T-helper 17 cell (primary cell): ENCODE measurements at places on chromosomes 1 and 21. TPM values are rescaled to one million over a fixed set of nuclear protein-coding genes. Genes with fewer than 3 reads are reported as not detected.

Gene TNNI3K
- total RNA-seq: 0.50 TPM

Gene USH2A
- total RNA-seq: not detected

- no peak overlapping the region for H3K4me3 ChIP-seq
- H3K36me3 ChIP-seq: no peaks in the 10 kb centered on the region
- H3K27ac ChIP-seq: no peak overlapping the region
- peaks cover 2% of the 10 kb centered on the region for H3K4me1 ChIP-seq
Measured at GRCh38 chr1:94795434-94795833, 24.7 kb upstream of the SLC44A3 start.

DNA sequence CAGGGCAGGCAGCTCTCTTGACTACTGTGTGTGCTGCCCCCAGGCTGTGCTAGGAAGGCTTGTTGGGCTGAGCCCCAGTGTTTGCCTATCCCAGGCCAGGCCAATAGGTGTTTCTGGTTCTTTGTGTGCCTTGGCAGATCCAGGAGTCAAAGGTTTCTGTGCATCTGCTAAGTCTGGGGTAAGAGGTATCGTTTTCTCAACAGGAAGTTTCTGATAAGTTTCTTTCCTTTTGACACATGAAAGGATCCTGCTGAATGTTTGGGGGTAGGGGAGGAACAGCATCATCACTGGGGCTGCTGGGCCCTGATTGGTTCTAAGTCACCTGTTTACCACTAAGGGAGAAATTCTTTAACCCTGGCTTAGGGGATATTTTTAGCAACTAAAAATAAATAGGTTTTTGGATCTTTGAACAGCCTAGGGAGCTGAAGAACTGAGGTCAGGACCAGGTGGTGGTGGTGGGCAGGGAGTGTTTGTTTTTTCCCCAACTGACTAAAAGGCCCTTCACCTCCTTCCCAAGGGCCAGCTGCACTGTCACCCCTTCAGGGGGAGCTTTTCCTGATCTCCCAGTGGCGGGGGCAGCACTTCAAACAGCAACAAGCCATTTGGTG, 85.1 kb downstream of the KCNN3 start:
- no peaks in the 10 kb centered on the region for H3K27me3 ChIP-seq
- no peaks in the 10 kb centered on the region for H3K36me3 ChIP-seq
- H3K4me1 ChIP-seq: peaks cover 14% of the 10 kb centered on the region
- H3K27ac ChIP-seq: peak overlapping the region; percentile 87
- DNase-seq: no peak
- H3K4me3 ChIP-seq: peak overlapping the region; percentile 55

- no peaks in the 10 kb centered on the region for H3K27me3 ChIP-seq
- H3K36me3 ChIP-seq: no peaks in the 10 kb centered on the region
- DNase-seq: no peak
Measured at GRCh38 chr1:2641381-2642130, 8.7 kb upstream of the MMEL1 start.

GRCh38 chr1:46642115-46642680, 25.6 kb upstream of the MOB3C start:
- no peak overlapping the region for H3K4me3 ChIP-seq
- H3K27ac ChIP-seq: no peak overlapping the region
- H3K27me3 ChIP-seq: no peaks in the 10 kb centered on the region
- H3K4me1 ChIP-seq: peaks cover 3% of the 10 kb centered on the region
- DNase-seq: no peak

- peak; percentile 48 for DNase-seq
- H3K36me3 ChIP-seq: no peaks in the 10 kb centered on the region
- H3K4me3 ChIP-seq: peak within 1 kb of the TSS; percentile 94
- H3K27ac ChIP-seq: peak within 1 kb of the TSS; percentile 88
- peaks cover 32% of the 10 kb centered on the region for H3K4me1 ChIP-seq
Measured at GRCh38 chr1:25543425-25544242, at the start of gene LDLRAP1. Gene LDLRAP1 (plus strand): TSS chr1:25543606. CDS start chr1:25543699, 93 bp downstream.

GRCh38 chr1:241475671-241476070, 43.9 kb downstream of the FH start:
- no peaks in the 10 kb centered on the region for H3K36me3 ChIP-seq
- peaks cover 11% of the 10 kb centered on the region for H3K27me3 ChIP-seq
- no peak for DNase-seq
- H3K4me1 ChIP-seq: no peaks in the 10 kb centered on the region

- peaks cover 11% of the 10 kb centered on the region for H3K27me3 ChIP-seq
- no peaks in the 10 kb centered on the region for H3K4me1 ChIP-seq
- no peak for DNase-seq
- no peak overlapping the region for H3K27ac ChIP-seq
Measured at GRCh38 chr1:218482683-218483082, 137.5 kb downstream of the TGFB2 start.

- peaks cover 2% of the 10 kb centered on the region for H3K4me1 ChIP-seq
- peaks cover 15% of the 10 kb centered on the region for H3K27me3 ChIP-seq
- H3K4me3 ChIP-seq: no peak overlapping the region
- H3K27ac ChIP-seq: no peak overlapping the region
Measured at GRCh38 chr1:209249280-209249670, 334.2 kb upstream of the CAMK1G start.

GRCh38 chr1:184545601-184546000, 158.8 kb downstream of the C1orf21 start:
- no peaks in the 10 kb centered on the region for H3K4me1 ChIP-seq
- no peak for DNase-seq
- H3K4me3 ChIP-seq: no peak overlapping the region
- peaks cover 18% of the 10 kb centered on the region for H3K27me3 ChIP-seq
- no peak overlapping the region for H3K27ac ChIP-seq

DNA sequence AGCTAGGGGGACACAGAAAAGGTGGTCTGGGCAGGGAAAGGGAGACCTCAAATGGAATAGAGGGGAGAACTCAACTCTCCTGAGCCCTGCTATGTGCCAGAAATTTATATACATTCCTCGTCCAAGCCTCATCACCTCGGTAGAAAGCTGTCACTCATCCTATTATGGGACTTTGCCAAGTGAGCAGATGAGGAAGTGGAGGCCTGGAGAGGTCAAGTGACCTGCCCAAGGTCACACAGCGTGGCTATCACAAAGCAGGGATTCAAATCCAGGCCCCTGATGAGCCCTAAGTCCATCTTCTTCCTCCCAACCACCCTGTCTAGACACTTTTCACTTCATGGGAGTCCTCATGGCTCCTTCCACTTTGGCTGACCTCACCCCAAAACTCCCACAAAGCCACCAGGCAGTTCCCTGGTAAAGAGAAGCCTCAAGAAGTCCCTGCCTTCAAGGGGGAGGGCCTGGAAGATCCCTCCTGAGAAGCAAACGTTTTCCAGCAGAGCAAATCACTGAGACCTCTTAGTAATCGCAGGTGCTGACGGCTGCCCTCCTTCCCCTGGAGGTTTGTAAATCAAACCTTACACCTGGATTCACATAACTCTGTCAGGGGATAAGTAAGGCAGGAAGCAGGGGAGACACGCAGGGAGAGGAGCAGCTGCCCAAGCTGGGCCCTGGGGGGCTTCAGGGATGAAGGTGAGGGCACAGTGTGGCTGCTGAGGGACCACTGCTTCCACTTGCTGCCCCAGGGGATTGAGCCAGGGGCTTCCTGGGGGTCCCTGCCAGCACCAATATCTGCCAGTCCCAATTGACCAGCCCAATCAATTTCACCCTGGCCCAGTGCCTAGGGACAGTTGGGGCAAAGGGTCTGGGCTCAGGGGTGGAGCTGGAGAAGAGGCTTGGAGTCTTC, 351.2 kb downstream of the MATN1 start:
- no peak overlapping the region for H3K4me3 ChIP-seq
- H3K4me1 ChIP-seq: peaks cover 2% of the 10 kb centered on the region
- H3K27ac ChIP-seq: no peak overlapping the region
- H3K36me3 ChIP-seq: peaks cover 3% of the 10 kb centered on the region
- DNase-seq: no peak

GRCh38 chr21:24375201-24375600, 1232.1 kb downstream of the MRPL39 start:
- H3K4me1 ChIP-seq: no peaks in the 10 kb centered on the region
- no peak for DNase-seq
- H3K36me3 ChIP-seq: no peaks in the 10 kb centered on the region
- H3K4me3 ChIP-seq: no peak overlapping the region
